ENCODE measurements at places on chromosomes 6 and 20. TPM values are rescaled to one million over a fixed set of nuclear protein-coding genes. Genes with fewer than 3 reads are reported as not detected.
A peak's percentile ranks its signal among the peaks of the same experiment; 100 is the strongest.

- no peak for DNase-seq
These were observed at the start of gene HLA-DQB2 for GRCh38 chr6:32763421-32763820. Gene HLA-DQB2 (minus strand): TSS chr6:32763532. CDS start chr6:32763470, 62 bp downstream.

- peak; percentile 82 for DNase-seq
These were observed 41.2 kb downstream of the TRAF3IP2 start for GRCh38 chr6:111564482-111564945.

DNA sequence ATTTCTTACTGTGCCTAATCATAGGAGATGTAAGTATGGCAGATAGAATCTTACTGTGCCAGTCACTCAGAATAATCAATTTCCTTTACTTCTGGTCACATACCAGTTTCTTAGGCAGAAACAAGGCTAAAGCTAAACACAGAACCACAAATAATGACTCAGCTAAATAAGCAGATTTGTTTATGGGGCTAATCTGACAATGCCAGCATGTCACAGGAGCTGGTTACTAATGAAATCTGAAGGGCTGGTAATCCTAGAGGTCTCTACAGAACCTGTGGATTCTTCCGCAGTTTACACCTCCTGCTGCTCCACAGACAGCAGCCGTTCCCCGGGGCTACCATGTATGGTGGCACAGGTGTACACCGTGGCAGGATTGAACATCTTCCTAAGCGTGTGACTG, 80.8 kb downstream of the LYRM4 start:
- DNase-seq = no peak

- peak; percentile 84 for DNase-seq
These were observed 20.4 kb upstream of the CD109 start for GRCh38 chr6:73675466-73676098.

DNA sequence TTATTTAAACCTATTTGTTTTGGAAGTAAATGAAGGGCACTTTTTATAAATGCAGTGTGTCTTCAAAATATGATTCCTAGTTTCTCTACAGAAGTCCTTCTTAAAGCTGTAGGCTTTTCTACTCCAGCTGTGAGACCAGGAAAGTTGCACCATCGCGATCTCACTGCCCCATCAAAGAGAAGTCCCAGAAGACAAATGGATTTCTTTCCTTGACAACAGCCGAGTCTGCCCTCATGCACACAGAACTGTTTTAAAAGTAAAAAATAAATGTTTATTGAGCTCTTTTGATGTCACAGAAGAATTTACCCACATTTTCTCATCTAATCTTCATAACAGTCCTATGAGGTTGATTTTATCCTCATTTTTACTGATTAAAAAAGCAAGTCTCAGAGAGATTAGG, 324.4 kb upstream of the NT5E start:
- no peak for DNase-seq

The TSPO2 gene
- polyA plus RNA-seq = not detected

The SPO11 gene
- polyA plus RNA-seq = not detected

The C6orf58 gene
- polyA plus RNA-seq = not detected
